Activated CD8-positive, alpha-beta T cell treated with anti-CD3 and anti-CD28 coated beads for 36 hours (primary cell): ENCODE measurements at places on chromosomes 1 and 21. TPM values are rescaled to one million over a fixed set of nuclear protein-coding genes. Genes with fewer than 3 reads are reported as not detected.

GRCh38 chr1:36863500-36863899 is 170.8 kb downstream of the GRIK3 start:
- no peak overlapping the region for H3K27ac ChIP-seq
- no peak for DNase-seq
- H3K27me3 ChIP-seq, result peaks cover 6% of the 10 kb centered on the region
- H3K4me3 ChIP-seq, result no peak overlapping the region

DNA sequence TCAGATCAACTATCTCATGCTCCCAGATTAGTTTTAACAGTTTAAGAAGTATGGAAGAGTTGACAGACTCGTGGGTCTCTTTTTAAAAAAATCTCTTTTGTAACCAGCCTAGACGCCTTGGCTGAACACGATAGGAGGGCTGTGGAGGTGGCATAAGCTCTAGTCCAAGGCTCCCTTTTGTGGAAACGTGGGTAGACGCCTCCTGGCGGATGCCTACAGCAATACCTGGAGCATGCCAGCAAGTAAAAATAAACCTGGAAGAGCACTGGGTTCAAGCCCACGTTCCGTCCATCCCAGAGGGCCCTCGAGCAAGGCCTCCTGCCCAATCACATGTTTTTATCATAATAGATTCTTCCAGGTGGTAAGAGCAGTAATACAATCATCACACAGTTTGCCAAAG is 87.9 kb downstream of the RGS7 start:
- H3K36me3 ChIP-seq, result no peaks in the 10 kb centered on the region
- H3K4me3 ChIP-seq, result no peak overlapping the region
- no peak overlapping the region for H3K27ac ChIP-seq
- DNase-seq, result no peak

KIF14 gene
- 13.9 TPM for total RNA-seq

OLFM3 gene
- not detected for total RNA-seq

DNA sequence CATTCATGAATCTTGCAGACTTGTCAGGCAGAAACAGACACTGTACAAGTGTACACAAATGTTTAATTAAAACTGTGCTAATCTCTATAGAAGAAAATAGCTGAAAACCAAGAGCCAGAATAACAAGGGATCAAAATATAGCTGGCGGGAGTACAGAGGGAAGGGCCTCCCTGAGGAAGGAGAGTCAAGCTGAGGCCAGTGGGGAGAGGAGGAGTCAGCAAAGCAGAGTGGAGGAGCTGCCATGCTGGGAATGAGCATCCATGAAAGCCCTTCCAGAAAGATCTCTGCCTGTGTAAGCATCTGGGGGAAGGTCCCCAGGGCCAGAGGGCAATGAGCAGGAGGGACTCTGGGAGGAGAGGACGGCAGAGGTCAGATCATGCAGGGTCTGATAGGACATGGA is 15.1 kb downstream of the SLAMF8 start:
- no peak overlapping the region for H3K27ac ChIP-seq
- no peak overlapping the region for H3K4me3 ChIP-seq
- H3K27me3 ChIP-seq, result no peaks in the 10 kb centered on the region
- H3K4me1 ChIP-seq, result peaks cover 7% of the 10 kb centered on the region
- H3K36me3 ChIP-seq, result peaks cover 3% of the 10 kb centered on the region
- DNase-seq, result no peak

AADACL4 gene
- not detected for total RNA-seq

FCER1G gene
- 0.60 TPM for total RNA-seq

DNA sequence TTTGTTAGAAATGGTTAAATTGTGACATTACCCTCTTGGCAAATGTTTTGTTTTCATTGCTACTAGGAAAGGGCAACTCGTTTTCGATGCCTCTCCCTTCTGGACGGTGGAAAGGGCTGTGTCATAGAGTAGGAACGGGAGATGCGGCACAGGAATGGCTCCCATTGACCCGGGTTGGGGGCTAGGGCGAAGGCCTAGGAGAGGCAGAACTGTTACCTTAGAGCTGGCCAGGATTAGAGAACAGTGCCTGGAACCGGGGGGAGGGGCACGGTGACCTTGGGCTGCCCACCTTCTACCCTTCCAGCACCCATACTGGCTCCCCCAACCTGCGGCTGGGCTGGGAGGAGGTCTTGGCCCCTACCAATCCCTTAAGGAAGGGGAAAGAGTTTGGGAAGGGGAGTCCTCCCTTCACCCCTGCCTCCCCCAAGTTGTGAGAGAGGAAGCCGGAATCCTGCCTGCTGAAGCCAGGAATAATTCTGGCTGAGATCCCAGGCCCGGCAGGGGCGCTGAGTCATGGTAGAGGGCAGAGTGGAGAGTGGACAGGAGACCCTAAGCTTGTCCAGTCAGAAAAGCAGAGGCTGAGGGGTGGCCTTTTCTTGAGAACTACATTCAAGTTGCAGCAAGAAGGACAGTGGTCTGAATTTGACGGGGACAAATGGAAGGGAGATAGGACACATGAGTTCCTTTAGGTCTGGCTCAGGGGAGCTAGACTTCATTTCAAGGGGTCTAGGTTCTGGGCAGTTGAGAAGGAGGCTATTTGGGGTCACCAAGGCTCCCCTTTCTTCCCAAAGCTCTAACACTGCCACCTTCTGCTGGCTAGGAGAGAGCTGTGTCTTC is 8.2 kb downstream of the LMNA start:
- peaks cover 60% of the 10 kb centered on the region for H3K4me1 ChIP-seq
- no peak overlapping the region for H3K27ac ChIP-seq
- no peak for DNase-seq
- no peak overlapping the region for H3K4me3 ChIP-seq

DNA sequence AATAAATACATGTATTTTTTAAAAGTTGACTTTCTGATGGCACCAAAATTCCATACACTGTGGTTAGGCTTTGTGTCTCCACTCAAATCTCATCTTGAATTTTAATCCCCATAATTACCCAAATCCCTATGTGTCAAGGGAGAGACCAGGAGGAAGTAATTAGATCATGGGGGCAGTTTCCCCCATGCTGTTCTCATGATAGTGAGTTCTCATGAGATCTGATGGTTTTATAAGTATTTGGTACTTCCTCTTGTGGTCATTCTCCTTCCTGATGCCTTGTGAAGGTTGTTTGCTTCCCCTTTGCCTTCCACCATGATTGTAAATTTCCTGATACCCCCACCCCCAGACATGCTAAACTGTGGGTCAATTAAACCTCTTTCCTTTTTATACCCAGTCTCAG is 1218.4 kb upstream of the PRMT6 start:
- H3K36me3 ChIP-seq, result no peaks in the 10 kb centered on the region
- no peaks in the 10 kb centered on the region for H3K27me3 ChIP-seq
- H3K27ac ChIP-seq, result no peak overlapping the region
- H3K4me1 ChIP-seq, result no peaks in the 10 kb centered on the region
- H3K4me3 ChIP-seq, result no peak overlapping the region

BARHL2 gene
- total RNA-seq, result not detected

DNA sequence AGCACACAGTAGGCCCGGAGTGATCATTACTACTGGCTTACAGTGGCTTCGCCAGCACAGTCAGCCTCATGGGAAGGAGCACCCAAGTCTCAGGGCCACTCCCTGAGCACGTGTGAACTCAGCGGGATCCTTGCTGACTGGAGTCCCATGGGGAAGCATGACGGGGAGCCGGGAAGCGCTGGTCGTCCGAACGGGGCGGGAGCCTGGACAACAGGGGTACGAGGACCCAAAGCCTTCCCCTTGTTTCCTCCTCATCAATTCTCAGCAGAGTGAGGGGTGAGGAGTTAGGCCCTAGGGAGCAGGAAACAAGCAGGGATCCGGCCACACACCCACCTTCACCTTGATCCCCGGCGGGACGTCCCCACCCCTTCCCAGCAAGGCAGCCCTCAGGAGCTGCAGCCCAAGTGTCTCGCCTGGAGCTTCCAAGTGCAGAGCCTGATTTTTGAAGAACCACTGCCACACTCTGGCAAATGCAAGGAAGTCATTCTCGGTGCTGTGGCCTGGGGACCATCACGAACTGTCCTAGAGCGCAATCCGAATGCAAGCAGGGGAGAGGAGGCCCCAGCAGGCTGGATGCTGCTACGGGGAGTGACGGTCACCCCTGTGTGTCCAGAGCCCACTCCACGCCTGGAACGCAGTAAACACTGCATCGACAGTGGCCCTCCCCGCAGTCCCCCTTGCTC is 35.5 kb downstream of the TOMM20 start:
- H3K27ac ChIP-seq, result no peak overlapping the region
- no peaks in the 10 kb centered on the region for H3K36me3 ChIP-seq
- peaks cover 5% of the 10 kb centered on the region for H3K27me3 ChIP-seq
- H3K4me3 ChIP-seq, result no peak overlapping the region

DNA sequence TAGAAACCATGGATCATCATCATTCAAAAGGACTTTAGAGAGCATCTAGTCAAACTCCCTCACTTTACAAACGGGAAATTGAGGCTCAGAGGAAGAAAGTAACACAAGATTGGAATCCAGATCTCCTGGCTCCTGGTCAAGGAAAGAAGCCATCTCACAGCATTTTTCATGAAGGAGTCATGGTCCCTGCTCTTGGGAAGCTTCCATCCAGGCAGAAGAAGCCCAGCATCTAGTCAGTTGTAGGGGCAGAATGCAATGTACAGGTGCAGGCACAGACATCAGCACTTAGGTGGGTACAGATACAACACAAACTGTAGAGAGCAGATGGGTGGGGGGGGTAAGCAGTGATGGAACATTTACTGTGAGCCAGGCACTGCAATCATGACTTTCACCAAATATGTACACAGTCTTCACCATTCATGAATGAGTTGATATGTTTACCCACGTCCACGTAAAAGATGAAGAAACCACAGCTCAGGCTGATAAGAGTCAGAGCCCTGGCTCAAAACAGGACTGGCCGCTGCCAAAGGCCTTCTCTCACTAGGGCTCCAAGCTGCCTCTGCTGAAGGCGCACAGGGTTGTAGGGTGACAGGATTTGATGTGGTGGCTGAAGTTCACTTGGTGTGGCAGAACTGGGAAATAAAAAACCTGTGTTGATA is 44.0 kb downstream of the OPTC start:
- no peaks in the 10 kb centered on the region for H3K4me1 ChIP-seq
- no peak for DNase-seq
- H3K4me3 ChIP-seq, result no peak overlapping the region
- no peaks in the 10 kb centered on the region for H3K36me3 ChIP-seq

DNA sequence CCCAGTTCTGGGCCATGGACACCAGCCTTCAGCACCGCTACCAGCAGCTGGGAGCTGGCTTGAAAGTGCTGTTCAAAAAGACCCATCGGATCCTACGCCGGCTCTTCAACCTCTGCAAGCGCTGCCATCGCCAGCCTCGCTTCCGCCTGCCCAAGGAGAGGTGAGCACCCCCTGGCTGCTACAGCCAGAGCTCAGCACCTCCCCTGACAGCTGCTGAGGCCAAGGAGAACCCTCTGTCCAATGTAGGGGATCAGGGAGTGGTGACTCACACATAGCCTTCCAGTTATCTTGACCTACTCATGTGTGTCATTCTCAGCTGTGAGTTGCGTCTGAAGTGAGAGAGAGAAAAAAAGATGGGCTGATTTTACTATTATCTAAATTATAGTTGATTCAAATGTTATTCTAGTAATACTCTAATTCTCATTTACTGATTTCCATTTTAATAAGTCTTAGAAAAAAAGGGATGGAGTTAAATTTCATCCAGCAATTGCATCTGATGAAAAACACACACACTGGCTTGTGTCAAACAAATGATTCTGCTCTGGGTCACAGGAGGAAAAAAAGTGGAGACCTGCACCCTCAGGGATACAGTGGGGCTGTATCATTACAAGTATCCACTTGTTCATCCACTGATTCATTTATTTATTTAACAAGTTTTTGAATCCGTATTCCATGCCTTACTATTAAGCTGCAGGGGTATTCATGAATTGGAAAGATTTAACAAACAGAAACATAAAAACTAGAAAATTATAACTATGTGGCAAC is 108.0 kb downstream of the BRINP2 start:
- no peaks in the 10 kb centered on the region for H3K36me3 ChIP-seq
- H3K27me3 ChIP-seq, result no peaks in the 10 kb centered on the region
- DNase-seq, result no peak

DNA sequence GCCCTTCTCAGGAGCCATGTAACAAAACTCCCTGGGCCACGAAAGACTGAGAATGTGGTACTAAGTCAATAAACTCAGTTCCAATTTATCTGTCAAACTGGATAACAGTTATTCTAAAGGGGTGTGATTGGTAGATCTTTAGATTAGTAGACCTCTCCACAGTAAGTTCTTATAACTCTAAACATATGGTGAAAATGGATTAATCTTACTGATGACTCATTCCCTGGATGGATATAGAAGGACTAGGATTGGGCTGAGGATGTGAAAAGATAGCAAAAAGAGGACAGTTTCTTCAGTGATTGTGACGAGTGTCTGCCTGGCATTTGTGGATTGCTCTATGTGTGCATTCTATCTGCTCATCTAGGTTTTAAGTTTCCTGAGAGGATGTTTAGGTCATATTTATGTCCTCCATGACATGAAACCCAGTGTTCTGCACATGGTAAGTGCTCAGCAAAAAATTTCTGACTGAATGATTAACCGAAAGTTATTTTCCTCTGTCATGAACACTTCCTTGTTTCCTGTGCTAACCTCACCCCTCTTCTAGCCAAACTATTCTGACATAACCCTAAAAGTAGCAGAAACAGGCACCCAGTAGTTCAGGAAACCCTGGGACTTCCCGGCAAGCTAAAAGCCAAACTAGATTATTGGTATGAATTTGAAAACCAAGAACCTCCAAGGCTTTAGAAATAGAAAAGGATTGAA is 397.5 kb upstream of the PLXNA2 start:
- H3K36me3 ChIP-seq, result no peaks in the 10 kb centered on the region
- no peaks in the 10 kb centered on the region for H3K4me1 ChIP-seq
- no peak for DNase-seq

PCNX2 gene
- 14.4 TPM for total RNA-seq

- H3K27me3 ChIP-seq, result peaks cover 2% of the 10 kb centered on the region
- H3K4me3 ChIP-seq, result no peak overlapping the region
- H3K4me1 ChIP-seq, result no peaks in the 10 kb centered on the region
- no peak for DNase-seq
Measured at GRCh38 chr1:30449003-30449402, 274.4 kb downstream of the MATN1 start.
